ENCODE measurements at places on chromosomes 2 and 18.

DNA sequence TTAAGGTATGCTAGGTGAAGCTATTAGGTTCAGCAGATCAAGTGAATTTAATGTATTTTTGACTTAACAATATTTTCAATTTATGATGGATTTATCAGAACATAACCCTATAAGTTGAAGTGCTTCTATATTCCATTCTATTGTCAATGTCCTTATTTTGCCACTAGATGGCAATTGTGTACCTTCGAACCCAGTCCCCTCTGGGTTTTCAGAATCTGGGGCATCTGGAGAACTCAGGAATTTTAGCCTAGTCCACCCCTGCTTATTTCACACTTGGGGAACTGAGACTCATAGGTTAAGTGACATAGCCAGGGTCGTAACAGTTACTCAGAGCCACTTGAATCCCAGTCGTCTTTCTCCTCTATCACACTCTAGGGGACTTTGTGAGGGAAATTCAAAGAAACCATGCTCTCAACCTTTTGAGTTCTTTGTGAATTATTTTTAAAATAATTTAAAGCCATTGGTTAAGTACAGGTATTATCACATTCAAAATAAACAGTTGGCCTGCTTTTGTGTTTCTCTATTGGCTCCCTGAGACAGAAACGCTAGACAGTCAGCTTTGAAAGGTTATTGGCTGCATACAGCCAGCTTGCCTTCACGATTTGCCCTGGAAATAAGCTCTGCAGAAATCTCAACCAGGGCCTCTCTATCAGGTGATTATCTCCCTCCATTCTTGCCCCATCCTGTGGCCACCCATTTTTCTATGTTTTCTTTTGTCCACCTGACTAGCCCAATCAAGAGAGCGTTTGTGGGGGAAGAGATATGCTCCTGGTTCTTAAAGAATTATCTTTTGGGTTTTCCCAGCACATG, 145.0 kb downstream of the TTC27 start:
- no peak for DNase-seq

- DNase-seq = no peak
Observed at GRCh38 chr2:217125014-217125413, 265.1 kb upstream of the TNP1 start.

- no peak for DNase-seq
Observed at GRCh38 chr2:120265006-120265405, 12.4 kb downstream of the RALB start.

- no peak for DNase-seq
Observed at GRCh38 chr2:28233164-28233676, 159.4 kb upstream of the FOSL2 start.

- no peak for DNase-seq
Observed at GRCh38 chr2:64448041-64448426, 5.9 kb upstream of the LGALSL start.

DNA sequence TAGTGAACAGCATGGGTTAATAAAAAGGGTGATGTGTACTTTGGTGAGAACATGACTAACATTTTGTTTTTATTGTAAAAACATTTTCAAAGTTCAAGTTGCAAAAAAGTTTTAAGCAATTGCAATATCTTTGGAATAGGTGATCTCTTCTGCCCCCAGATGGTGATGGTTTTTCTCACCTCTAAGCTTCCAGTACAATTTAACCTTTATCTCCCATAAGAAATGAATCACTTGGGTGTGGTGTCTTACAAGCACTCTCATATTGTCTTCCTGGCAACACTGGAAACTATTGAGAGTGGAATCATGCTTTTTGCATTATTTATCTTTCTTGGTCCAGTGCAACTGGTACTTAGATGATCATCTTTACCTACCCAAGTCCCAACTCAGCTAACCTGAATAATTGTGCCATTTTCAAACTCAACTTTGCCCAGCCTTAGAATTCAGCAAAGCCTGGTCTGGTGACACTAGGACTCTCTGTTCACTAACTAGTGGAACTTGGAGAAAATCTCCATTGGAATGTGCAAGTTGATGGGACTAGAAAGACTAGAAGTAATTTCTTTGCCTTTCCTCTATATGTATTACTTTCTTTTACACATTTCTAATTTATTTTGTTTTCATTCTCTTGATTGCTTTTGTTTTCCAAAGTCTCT, 964.7 kb upstream of the ZEB2 start:
- DNase-seq = no peak

DNA sequence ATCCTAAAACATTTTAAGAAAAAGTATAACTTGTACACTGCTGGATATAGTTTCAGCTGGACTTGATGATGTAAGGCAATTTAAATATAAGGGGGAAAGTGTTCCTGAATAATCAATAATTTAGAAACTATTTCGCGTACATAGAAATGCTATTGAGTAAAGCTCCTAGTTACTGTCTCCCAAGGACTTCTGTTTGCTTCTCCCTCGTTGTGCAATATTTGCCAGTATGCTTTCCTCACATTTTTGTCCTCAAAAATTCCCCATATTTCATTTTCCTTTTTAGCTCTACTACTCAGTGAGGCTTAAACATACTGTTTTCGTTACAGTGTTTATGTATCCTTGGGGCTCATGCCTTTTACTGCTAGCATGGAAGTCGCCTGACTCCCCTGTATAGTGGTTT, 36.9 kb downstream of the ATP9B start:
- no peak for DNase-seq
